ENCODE measurements at places on chromosomes 3 and 15.

DNA sequence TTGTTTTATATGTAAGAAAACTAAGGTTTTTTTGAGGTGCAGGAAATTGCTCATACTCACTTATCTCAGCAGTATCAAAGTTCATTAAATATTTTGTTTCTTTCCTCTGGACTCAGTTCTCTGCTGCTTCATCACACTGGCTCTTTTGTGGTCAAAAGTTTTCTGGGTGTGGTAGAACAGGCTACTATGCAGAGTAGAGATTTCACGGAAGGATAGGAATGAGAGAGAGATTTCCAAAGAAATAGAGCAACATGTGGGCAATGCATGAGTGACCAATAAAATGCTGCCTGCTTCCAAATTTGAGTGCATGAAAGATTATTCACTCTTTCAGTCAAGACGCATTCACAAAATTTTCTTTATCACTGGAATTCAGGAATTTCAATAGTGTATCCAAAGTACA is 577.3 kb upstream of the SEMA6D start:
- no peak for DNase-seq

- DNase-seq = no peak
Measured at GRCh38 chr15:64703632-64703959, 71.8 kb downstream of the RBPMS2 start.

DNA sequence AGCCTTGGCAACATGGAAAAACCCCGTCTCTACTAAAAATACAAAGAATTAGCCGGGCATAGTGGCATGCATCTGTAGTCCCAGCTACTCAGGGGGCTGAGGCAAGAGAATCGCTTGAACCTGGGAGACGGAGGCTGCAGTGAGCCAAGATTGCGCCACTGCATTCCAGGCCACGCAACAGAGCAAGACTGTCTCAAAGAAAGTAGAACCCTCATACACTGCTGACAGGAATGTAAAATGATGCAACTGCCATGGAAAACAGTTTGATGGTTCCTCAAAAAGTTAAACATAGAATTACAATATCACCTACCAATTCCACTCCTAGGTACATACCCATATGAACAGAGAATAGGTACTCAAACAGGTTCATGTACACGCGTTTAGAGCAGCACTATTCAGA is 158.9 kb downstream of the TBC1D5 start:
- no peak for DNase-seq

GRCh38 chr3:159273070-159273469 is 471.2 kb downstream of the MFSD1 start:
- DNase-seq = no peak

DNA sequence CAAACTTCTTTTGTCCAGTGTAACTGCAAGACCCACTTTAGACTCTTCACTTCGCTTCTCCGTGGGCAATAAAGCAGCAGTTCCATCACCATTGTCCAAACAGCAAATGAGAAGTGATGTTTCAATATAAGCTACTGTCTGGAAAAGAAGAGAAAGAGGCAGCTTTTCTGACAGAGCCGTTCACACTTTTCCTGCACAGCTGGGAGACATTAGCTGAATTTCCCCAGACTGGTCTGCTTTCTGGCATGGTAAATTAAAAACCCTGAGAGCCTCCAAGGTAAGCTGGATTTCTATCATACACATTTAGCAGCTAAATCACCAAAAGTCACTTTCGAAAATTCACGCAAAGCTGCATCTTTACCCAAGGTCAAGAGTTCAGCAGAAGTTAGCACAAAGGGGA is 108.5 kb upstream of the CMC1 start:
- no peak for DNase-seq

- DNase-seq = no peak
Measured at GRCh38 chr15:44726136-44726535, 10.2 kb upstream of the TRIM69 start.

DNA sequence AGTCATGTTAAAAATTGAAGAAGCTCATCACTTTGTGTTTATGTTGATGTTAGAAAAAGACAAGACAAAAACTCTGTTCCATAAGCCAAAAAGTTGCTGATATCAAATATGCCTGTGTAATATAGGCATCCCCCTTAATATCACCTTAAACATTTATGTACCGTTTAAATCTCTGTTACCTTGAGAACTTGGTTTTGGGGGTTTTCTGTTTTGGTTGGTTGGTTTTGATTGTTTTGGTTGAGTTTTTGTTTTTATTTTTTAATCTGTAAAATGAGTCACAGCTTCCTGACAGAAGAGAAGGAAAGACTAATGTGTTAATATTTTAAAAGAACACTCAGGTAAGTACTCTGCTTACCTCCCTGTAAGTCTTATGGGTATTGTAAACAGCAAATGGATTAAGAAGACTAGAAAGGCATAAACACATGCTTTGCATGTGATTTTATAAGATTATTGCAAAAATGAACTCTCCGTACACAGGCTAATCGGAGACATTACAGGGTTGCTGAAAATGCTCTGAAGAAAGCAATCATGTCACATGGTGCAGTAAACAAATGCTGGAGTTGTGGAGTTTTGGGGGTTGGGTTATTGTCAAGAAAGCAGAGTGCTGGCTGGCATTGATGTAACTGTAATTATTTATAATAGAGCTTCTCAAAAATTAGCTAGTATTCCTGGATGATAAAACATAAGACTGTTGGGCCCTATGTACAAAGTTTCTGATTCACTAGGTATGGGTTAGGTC is 69.5 kb upstream of the MBNL1 start:
- no peak for DNase-seq
